Endothelial cell of umbilical vein (primary cell): ENCODE measurements at places on chromosomes 4 and X. TPM values are rescaled to one million over a fixed set of nuclear protein-coding genes. Genes with fewer than 3 reads are reported as not detected.

EOLA2 gene
- polyA plus RNA-seq: 28.2 and 33.0 TPM in 2 replicates

GRCh38 chrX:153933748-153934147, 1.1 kb downstream of the NAA10 start:
- peaks cover 14% of the 10 kb centered on the region for H3K36me3 ChIP-seq
- no peaks in the 10 kb centered on the region for H3K27me3 ChIP-seq
- H3K27ac ChIP-seq: peak overlapping the region; percentile 19
- peak overlapping the region; percentile 33 for H3K4me3 ChIP-seq

- no peak for DNase-seq
- H3K4me3 ChIP-seq: no peak overlapping the region
- H3K27ac ChIP-seq: no peak overlapping the region
- H3K36me3 ChIP-seq: no peaks in the 10 kb centered on the region
- no peaks in the 10 kb centered on the region for H3K4me1 ChIP-seq
- H3K27me3 ChIP-seq: no peaks in the 10 kb centered on the region
These were observed 550.3 kb downstream of the RAB28 start for GRCh38 chr4:12933760-12934221.

- H3K36me3 ChIP-seq: no peaks in the 10 kb centered on the region
- H3K4me1 ChIP-seq: peaks cover 5% of the 10 kb centered on the region
- no peak overlapping the region for H3K27ac ChIP-seq
- DNase-seq: peak; percentile 73
- no peaks in the 10 kb centered on the region for H3K27me3 ChIP-seq
These were observed 36.3 kb downstream of the IL21 start for GRCh38 chr4:122584519-122584918.

PFKFB1 gene
- 0.16 and 0.18 TPM in 2 replicates for polyA plus RNA-seq

TGIF2LX gene
- polyA plus RNA-seq: not detected in 2 replicates

TMPRSS11F gene
- not detected in 2 replicates for polyA plus RNA-seq

- no peaks in the 10 kb centered on the region for H3K36me3 ChIP-seq
- H3K27me3 ChIP-seq: no peaks in the 10 kb centered on the region
- DNase-seq: no peak
- no peaks in the 10 kb centered on the region for H3K4me1 ChIP-seq
- no peak overlapping the region for H3K4me3 ChIP-seq
These were observed 4.5 kb upstream of the SLITRK2 start for GRCh38 chrX:145813081-145813480.
